ENCODE measurements at places on chromosomes 11 and 22.

DNA sequence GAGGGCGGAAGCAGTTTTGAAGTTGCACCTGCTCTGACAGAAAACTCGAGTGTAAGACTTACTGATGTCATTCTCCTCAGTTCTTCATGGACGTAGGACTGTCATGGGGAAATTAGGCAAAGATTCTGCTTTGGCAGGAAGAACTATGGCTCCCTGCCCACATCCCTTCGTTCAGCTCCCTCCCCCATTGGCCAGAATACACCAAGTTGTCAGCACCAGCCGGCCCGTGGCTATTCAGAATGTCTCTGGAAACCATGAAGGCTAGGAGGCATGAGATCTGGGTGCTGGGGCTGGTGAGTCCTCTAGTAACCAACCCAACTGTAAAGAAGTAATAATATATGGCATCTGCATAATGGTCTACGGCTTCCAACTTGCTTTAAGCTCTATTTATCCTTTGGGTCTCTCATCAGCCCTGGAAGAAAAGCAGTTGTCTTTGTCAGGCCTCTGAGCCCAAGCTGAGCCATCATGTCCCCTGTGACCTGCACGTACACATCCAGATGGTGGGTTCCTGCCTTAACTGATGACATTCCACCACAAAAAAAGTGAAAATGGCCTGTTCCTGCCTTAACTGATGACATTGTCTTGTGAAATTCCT is 74.1 kb downstream of the PIWIL4 start:
- no peak for DNase-seq

DNA sequence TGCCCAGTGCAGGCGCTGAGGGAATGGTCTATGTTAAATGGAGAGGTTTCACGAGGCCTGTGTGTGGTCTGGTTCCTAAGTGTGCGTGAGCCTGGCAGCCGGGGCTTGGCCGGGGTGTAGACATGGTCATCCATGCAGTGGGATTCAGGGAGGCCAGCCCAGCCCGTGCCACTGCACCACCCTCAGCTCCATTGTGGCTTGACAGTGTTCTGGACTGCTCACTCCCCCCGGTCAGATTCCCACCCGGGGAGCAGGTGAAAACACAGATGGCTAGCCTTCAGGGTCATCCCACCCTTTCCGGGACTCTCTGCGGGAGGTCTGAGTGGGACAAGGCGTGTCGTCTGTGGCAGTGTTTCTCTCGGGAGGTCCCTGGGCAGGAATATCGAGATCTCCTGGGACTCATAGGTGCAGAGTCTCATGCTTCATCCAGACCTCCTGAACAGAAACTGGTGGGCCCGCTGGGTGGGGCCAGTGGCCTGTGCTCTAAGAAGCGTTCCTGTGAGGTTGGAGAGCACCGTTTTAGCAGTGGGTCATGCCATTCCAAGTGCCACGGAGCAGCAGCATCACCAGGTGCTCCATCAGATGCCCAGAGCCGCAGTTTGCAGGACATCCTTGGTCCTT is 52.3 kb downstream of the ST14 start:
- no peak for DNase-seq

- DNase-seq: no peak
Measured at GRCh38 chr22:49423125-49423650, 404.5 kb downstream of the BRD1 start.

- DNase-seq: peak; percentile 58
Measured at GRCh38 chr11:116219171-116219635, 553.6 kb downstream of the BUD13 start.

GRCh38 chr11:296171-297050 is 2.9 kb downstream of the IFITM5 start:
- DNase-seq: no peak

- no peak for DNase-seq
Measured at GRCh38 chr22:17060126-17060525, 24.7 kb upstream of the IL17RA start.

DNA sequence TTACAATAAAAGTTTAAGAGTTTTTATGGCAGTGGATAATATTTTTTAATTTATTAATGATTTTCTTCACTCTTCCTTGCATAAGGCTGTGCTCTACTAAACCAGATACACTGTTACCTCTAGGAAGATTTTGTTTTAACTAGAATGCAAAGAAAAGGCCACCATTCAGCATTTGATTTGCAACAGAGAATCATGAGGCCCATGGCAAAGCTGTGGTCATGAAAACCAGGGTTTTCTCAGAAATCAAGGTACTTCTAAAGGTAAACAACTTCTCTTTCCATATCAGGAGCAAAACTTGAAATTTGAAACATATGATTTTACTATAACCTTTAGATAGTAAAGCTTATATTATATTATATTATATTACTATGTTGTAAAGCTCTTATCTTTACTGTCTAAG is 94.4 kb downstream of the FAM76B start:
- no peak for DNase-seq

DNA sequence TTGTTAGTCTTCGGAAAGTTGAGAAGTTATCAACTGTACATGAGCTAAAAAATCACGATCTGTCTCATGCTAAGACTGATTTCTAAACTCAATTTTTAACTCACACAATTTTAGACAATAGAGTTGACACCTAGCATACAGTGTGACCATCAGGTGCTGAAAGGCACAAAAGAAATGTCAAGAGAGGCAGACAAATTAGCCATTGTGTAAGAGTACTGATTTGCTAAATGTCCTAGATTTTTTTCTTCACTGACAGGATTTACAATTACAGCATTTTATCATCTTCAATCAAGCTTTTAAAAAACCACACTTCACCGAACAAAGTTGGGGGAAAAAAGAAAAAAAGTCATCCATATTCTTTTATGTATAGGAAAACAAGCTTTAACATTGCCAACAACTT is 7.0 kb downstream of the LGR4 start:
- peak; percentile 53 for DNase-seq

DNA sequence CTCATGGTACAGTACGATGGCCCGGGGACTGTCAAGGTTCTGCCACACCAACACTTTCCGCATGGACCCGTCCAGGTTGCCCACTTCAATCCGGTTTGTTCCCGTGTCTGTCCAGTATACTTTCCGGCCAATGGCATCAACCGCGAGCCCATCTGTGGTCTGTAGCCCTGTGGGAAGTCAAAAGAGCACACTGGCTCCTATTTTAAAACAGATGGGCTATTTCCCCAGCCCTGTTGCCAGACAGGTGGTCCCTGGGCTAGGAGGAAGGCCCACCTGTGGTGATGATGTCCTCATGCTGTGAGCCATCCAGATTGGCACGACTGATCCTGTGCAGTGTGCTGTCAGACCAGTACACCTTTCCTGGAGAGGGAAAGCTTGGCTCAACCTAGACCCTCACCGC is 30.4 kb upstream of the CKAP5 start:
- peak; percentile 12 for DNase-seq

GRCh38 chr11:8811571-8811970 is 99.4 kb upstream of the AKIP1 start:
- DNase-seq: no peak

- no peak for DNase-seq
Measured at GRCh38 chr11:2899080-2899783, 13.7 kb upstream of the CDKN1C start.

GRCh38 chr11:113468726-113469345 is 6.4 kb downstream of the DRD2 start:
- DNase-seq: no peak

DNA sequence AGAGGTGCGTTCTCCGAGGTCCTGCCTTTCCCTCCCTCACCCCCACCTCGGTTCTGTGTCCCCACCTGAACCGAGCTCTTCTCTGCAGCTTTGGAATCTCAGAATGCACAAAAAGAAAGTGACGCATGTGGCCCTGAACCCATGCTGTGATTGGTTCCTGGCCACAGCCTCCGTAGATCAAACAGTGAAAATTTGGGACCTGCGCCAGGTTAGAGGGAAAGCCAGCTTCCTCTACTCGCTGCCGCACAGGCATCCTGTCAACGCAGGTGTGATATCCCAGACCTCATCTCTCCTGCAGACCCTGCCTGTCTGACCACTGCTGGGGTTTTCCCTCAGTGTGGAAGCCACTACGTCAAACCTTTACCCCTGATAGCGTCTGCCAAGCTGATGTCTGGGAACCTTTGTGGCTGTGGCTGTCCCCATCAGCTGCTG is 13.9 kb downstream of the ACP2 start:
- DNase-seq: peak; percentile 90

DNA sequence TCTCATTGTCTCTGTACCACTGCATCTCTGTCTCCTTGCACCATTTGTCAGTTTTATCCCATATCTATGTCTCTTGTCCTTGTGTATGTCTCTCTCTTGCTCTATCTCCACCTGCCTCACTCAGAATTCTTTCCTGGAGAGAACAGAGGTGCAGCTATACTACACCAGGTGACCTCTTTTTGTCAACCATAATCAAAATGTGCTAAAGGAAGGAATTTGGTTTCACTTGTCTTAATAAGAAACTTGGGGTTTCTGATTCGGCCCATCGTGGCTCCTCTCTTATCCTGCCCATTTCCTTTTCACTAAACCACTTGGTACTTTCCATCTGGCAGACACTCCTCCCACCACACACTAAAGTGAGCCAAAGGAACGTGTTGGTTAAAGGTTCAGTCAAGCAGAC is 2.0 kb upstream of the C11orf42 start:
- DNase-seq: no peak

DNA sequence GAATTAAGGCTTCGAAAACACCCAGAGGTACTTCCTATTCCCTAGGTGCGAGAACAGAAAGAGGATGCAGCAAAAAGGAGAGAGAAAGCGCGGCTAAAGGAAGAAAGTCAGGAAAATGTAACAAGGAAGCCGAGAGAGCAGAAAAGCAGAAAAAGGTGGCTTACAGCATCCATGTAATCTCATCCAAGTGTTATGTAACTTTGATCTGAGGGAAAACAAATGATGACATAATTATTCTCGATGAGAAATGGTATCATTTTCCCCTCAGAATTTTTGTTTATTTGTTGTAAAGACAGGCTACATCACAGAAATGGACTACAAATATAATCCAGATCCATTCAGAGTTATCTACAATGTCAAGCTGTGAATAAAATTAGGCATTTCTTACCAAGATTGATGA is 69.1 kb upstream of the APOA1 start:
- DNase-seq: no peak

DNA sequence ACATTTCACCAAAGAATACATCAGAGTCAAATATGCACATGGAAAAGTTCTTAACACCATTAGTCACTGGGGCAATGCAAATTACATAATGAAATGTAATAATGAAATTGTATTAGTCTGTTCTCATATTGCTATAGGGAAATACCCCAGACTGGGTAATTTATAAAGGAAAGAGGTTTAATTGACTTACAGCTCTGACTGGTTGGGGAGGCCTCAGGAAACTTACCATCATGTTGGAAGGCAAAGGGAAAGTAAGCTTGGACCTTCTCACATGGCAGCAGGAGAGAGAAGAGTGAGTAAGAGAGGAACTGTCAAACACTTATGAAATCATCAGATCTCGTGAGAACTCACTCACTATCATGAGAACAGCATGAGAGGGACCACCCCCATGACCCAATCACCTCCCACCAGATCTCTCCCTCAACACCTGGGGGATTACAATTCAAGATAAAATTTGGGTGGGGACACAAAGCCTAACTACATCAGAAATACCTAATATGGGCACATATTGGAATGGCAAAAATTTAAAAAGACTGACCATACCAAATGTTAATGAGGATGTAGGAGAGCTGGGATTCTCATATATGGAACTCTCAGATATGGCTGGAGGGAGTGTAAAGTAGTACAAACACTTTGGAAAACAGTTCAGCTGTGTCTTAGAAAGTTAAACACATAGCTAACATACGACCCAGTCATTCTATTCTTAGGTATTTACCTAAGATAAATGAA is 65.1 kb upstream of the CD44 start:
- DNase-seq: no peak

- DNase-seq: no peak
Measured at GRCh38 chr11:111795334-111795985, 29.3 kb upstream of the PPP2R1B start.

- no peak for DNase-seq
Measured at GRCh38 chr11:64344787-64345186, 4.8 kb downstream of the CCDC88B start.

Data from NCI-H2081 (cell line).